WERI-Rb-1 (cell line): ENCODE measurements at places on chromosomes 16 and 17.

GRCh38 chr17:37082311-37082860, 133.6 kb downstream of the AATF start:
- DNase-seq = no peak

DNA sequence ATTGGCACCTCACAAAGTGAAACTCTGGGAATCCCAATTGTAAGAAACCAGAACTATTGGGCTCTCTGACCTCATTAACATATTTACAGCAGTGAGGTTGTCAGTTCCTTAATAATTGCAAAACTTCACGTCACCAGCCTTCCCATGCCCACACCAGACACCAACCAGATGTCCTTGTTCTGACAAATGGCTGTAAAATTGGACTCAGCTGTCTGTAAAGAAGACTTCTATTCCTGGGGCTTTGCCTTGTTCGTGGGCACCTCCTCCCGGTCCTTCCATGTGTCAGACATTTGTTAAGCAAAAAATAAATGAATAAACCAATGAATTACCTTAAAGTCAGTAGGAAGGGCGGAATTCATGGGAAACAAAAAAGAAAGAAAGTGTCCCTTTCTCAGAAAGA, 284.3 kb upstream of the CDH11 start:
- DNase-seq = no peak

DNA sequence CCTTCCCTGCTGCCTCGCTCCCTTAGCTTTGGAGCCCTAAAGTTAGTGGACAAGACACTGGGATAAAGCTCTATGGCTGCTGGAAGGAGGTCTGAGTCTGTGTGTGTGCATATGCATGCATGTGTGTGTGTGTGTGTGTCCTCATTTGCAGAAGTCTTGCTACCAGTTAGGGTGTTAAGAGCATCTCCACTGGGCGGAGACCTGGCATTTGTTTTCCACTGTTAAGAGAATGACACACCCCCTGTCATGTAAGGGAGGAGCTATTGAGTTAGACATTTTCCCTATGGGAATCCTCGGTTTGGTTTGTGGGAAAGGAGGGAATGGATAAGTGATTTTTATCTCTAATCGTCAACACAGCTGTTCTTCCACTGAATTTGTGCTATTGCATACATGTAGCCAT, 24.8 kb upstream of the ARHGAP23 start:
- no peak for DNase-seq

DNA sequence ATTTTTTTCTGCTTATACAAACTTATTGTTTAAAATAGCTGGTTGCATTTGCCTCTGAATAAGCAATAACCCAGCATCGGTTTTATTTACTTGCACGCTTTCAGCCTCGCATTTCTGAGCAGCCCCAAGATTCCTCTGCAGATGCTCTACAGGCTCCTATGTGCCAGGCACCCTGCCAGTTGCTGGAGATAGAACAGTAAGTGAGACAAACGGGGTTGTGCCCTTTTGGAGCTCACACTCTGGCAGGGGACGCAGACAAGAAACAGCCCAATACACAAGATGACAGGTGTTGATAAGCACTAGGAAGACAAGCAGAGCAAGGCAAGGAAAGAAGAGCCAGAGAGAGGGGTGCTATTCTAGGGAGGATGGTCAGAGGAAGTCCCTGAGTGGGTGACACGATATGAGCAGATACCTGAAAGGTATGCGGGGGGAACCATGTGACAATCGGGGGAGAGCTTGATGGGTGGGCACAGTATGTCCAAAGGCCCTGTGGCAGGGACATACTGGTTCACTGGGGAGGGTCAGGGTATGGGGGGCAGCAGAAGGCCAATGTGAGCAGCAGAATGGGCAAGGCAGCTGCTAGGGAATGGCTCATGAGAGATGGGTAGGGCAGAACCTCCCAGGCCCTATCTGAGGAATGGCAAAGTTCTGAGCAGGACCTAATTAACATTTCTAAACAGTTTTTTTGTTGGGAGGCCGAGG, 18.7 kb upstream of the ADORA2B start:
- DNase-seq = no peak

- DNase-seq = no peak
Observed at GRCh38 chr17:22270381-22270780, 578.1 kb downstream of the KCNJ18 start.

DNA sequence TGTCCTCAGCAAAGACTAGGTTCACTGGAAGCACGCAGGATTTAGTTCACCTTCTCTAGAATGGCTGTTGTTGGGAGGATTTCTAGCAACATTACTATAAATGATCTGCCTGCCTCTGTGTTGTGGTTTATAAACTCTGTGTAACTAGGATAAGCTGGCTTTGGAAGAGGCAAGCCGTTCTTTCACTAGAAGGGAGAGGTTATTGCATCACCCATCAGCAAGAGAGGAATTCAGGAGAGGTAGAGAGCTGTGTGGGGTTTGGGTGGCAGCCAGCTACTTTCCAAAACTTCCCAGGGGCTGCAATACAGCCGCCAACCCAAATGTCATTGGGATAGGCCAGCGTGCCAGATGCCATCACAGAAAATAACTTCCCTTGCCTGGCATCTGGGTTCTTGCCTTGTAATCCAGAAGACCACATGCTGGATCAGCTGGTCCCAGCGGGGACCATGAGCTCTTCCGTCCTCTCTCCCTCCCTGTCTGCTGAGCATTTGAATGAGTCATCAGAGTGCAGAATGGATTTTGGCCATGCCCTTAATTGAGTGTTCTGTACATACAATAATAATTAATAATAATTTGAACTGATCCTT, 95.7 kb upstream of the RBFOX1 start:
- DNase-seq = no peak

DNA sequence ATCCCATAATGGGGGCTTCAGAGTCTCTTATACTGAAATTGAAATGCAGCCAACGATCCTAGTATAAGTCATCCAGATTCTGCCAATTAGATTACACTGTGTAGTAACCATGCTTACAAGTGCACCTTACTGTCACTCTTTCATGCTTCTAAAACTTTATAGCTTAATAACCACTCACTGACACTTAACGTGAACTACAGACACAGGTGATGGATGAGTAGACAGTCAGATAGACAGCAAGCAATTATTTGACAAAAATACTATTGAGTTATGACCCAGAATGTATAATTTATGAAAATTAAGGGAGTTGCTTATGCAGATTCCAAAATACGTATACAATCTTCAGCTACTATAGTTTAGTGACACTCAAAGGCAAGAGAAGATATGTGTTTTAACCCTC, 6.3 kb downstream of the CDH8 start:
- DNase-seq = no peak

- no peak for DNase-seq
Observed at GRCh38 chr17:559551-560431, 154.8 kb downstream of the VPS53 start.

DNA sequence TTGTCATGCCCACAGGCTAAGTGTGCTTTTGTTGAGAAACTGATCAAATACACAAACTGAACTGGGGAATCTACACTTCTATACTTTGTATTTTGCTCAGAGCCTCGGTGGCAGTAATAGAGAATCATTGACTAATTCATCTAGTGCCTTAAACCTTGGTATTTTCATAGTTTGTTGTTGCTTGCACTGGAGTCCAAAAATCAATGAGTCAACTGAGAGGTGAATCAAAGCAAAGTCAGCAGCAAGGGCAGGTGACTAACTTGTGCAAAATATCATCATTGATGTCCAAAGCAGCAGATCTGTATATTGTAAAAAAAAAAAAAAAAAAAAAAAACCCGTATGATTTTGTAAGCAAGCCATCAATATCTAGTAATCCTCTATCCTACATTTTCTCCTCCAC, 296.4 kb downstream of the MAP2K6 start:
- no peak for DNase-seq

DNA sequence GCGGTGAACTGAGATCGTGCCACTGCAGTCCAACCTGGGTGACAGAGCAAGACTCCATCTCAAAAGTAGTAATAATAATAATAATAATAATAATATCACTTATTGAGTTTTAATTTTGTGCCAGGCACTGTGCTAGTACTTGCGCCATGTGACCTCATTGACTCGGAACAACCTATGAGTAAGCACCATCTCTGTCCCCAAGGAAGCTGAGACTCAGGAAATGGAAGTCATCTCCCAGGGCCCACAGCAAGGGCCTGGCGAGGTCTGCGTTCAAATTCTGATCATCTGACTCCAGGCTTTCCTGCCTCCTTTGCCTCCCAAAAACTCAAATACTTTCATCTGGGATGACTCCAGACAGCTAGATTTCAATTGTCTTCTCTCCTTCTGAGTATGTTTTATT, 162.9 kb downstream of the SEC14L1 start:
- no peak for DNase-seq

GRCh38 chr16:58842156-58842555, 108.0 kb upstream of the GOT2 start:
- no peak for DNase-seq

DNA sequence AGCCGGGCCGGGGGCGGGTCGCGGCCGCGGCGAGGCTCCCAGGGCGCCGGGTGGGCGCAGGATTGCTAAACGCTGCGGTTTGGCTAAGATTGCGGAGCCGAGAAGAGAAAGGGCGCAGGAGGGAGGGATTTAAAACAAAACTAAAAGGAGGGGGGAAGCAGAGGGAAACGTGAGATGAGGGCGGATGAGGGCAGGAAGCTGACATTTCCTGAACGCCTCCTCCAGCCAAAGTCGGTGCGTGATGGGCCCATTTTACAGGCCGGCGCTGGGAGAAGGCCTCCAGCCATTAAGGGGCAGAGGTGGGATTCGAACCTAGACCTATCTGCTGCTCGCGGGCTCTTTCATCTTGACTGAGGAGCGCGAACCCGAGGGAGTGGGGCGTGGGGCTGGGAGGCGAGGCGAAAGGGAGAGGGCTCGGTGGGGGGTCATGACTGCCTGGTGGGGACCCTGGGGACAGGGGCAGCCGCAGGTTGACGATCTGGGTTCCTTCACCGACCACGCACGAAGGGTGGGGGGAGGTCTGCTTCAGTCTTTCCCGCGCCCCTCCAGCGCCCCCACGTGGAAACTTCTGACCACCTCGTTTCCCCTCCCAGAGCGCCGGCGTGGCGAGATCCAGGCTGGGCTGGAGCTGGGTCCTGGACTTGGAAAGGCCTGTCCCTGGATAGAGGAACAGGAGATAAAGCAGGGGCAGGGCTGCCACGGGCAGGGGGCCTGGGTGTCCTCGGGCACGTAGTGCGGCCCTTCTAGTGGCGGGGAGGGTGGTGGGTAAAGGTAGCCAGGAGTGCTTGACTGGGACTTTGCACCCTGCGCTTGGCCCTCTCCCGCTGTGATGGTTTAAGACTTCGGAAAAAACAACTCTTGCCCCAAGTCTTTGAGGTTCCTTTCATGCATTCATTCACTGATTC, 3.8 kb upstream of the TAC4 start:
- DNase-seq = peak; percentile 91

DNA sequence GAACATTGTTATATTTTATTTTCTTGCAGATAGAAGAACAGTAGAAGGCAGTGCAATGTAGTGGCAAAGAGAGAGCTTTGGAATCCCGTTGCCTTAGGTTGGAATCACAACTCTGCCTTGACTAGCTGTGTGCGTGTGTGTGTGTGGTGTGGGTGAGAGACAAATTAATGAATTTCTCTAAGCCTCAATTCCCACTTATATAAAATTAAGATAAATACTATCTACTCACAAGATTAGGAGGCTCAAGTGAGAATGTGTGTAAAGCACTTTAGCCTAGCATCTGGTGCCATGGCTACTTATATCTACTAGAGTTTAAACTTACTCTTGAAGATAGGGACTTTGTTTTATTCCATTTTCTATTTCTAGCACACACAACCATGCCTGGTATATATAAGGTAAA, 12.8 kb downstream of the CPD start:
- DNase-seq = no peak

GRCh38 chr17:8825802-8826201, 26.6 kb upstream of the MFSD6L start:
- no peak for DNase-seq

GRCh38 chr17:8574687-8575086, 55.8 kb downstream of the MYH10 start:
- no peak for DNase-seq

DNA sequence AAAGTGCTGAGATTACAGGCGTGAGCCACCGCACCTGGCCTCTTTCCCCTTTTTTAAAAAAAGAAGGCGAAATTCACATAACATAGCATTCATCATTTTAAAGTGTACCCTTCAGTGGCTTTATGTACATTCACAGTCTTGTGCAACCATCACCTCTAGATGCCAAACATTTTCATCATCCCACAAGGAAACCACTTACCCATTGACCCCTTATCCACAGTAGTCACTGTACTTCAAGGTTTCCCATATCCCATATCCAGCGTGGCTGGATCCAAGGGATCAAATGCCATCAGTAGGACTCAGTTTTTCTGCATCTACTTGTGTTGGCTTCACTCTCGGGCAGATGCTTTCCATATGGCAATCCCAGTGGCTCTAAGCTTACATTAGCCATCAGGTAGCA, 50.3 kb downstream of the BMERB1 start:
- DNase-seq = no peak

DNA sequence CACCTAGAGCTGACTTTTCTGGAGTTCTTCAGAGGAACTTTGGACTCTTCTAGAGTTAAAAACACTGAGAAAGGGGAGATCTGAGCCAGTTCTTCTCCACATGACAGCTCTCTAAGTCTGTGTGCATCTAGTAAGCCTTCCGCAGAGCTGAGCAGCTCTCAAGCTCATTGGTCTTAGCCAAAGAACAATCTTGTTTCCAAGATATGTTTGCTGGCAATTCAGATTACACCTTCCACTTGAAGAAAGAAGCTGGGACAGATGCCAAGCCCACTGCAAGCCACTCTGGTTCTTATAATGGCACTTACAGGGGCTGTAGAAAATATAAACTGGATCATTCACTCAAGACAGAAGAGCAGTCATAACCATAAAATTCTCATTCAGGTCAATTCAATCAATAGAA, 134.1 kb upstream of the TOX3 start:
- no peak for DNase-seq

GRCh38 chr17:954431-955164, 25.0 kb downstream of the NXN start:
- DNase-seq = no peak

DNA sequence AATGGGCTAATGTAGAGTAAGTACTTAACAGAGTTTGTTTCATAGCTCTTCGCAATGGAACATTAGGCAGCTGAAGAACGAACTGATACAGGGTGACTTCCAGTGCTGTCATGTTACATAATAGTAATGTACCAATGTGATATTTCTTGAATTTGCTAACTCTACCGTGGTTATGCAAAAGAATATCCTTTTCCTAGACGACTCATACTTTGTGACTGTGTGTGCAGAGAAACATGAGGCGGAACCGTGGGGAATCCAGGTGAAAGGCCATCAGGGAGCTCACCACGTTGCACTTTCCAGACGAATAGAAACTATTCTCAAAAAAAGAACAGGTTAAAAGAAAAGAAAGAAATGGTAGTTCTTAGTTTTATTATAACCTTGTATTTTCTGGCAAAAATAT, 13.2 kb downstream of the NOB1 start:
- DNase-seq = no peak

GRCh38 chr16:89534252-89534756, 26.1 kb downstream of the SPG7 start:
- DNase-seq = no peak
